NCI-H1930 (cell line): ENCODE measurements at places on chromosomes 7 and 10.

GRCh38 chr7:116018731-116019130 is 11.8 kb downstream of the TFEC start:
- DNase-seq, result no peak

DNA sequence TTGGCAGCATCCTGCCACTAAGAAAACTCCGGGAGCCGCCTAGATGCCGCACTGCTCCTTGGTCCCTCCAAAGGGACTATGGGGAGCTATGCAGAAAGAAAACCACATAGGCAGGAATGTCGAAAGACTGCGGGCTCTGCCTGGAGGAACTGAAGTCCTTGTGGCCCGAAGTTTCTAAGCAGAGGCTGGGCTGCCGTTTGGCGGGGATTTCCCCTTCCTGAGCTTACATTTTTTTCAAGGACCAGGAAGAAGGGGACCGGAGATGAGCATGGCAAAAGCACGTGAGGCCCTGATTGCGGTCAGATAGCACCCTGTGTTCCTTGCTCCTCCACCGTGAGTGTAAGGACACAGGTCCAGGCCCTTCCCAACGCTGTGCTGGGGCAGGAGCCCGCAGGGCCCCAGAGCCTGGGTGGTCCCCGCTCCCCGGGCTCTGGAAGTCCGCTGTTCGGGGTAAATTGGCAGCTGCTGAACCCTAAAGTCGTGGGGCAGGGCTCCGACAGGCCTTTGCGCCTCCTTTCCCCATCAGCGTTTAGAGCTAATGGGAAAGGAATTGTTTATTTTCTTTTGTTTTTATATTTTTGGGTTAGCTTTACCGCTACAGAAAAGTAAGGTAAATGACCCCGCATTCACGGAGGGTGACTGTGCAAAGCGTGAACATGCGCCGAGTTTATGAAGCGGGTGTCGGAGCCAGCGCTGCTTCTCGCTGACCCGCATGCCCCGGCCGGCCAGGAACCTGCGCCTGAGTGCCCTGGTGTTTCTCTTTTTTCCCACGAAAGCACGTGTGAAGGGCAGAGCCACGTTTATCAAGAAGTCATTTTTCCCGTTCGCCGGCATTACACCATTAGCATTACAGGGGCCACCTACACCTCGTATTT is 356.5 kb upstream of the ZNF32 start:
- no peak for DNase-seq

- DNase-seq, result no peak
Observed at GRCh38 chr7:30048582-30048981, 20.4 kb downstream of the PLEKHA8 start.

GRCh38 chr10:86163522-86164173 is 202.9 kb downstream of the GRID1 start:
- no peak for DNase-seq

- no peak for DNase-seq
Observed at GRCh38 chr10:66837990-66838389, 87.8 kb upstream of the LRRTM3 start.

DNA sequence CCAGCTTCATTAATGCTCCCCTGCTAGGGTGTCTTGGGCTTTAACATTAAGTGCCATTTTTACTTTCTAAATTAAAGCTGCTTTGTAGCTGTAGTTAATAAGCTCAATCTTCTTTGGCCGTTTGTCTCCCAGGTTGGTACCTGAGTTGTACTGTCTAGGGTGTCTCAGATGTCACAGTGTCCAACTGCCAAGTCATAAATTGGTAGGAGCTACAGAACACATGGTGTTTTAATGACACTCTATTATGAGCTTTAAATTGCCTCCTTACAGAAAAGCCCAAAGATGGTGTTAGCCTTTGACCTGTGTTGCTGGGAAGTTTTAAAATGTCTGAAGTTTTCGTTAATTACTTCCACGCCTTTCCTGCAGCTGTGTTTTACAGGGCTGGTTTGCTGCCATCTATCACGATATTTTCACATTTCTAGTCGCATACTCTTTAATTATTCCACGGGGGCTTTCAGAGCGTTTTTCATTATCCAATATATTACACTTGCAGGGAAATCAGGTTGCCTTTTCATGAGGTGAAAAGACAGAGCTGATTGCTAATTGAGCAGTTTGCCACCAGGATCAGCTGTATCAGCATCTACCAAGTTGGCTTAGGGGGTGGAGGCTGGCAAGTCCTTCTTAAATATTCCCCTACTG is 247.8 kb upstream of the PLPP4 start:
- DNase-seq, result no peak

DNA sequence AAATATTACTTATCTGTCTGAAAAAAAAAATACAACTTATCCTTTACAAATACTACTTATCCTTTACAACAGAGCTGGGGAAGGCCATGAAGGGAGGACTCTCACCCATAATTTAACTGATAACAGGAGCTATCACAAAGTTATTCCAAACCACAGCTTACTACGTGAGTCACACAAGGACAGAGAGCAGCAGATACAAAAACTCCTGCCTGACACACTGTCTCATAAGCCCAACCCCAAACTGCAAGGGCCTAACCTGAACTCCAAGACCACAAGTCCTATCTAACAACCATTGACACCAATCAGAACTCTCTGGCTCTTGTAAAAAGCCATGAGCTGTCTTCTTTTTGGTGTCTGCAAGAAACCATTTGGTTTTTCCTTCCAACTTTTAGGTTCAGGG is 28.5 kb upstream of the CXCL12 start:
- DNase-seq, result no peak

DNA sequence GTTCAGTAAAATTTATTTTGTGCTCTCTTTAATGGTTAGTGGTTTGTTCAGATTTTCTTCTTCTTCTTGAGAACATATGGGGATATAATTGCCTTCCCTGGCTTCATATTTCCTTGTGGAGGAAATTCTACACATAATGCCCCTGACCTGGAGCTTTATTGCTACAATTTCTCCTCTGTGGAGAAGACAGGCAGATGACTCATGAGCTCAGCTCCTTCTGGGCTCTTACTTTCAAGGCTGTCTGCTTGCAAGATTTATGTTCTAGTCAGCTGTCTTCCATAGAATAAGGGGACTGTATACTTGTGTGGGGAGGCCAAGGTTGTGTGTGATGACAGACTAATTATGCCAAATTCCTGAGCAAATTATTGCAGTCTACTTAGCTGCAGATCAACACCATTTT is 1.6 kb downstream of the LRRD1 start:
- no peak for DNase-seq

- DNase-seq, result no peak
Observed at GRCh38 chr7:24896031-24896501, 83.9 kb downstream of the OSBPL3 start.

DNA sequence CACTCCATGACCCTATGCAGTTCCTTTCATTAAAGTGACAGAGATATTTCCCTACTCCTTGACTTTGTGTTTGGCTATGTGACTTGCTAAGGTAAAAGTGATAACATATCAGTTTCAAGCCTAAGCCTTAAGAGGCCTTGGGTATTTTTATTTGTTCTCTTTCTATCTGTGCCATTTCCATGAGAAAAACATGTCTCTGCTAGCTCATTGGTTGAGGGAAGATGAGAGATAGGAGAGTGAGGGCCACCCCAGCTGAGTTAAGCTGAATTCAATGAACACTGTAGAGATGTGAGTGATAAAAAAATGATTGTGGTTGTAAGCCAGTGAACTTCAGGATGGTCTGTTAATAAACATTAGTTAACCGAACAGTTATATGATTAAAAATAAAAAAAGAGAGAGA is 13.4 kb downstream of the TASOR2 start:
- no peak for DNase-seq

GRCh38 chr7:45663167-45663921 is 89.2 kb downstream of the ADCY1 start:
- DNase-seq, result no peak

DNA sequence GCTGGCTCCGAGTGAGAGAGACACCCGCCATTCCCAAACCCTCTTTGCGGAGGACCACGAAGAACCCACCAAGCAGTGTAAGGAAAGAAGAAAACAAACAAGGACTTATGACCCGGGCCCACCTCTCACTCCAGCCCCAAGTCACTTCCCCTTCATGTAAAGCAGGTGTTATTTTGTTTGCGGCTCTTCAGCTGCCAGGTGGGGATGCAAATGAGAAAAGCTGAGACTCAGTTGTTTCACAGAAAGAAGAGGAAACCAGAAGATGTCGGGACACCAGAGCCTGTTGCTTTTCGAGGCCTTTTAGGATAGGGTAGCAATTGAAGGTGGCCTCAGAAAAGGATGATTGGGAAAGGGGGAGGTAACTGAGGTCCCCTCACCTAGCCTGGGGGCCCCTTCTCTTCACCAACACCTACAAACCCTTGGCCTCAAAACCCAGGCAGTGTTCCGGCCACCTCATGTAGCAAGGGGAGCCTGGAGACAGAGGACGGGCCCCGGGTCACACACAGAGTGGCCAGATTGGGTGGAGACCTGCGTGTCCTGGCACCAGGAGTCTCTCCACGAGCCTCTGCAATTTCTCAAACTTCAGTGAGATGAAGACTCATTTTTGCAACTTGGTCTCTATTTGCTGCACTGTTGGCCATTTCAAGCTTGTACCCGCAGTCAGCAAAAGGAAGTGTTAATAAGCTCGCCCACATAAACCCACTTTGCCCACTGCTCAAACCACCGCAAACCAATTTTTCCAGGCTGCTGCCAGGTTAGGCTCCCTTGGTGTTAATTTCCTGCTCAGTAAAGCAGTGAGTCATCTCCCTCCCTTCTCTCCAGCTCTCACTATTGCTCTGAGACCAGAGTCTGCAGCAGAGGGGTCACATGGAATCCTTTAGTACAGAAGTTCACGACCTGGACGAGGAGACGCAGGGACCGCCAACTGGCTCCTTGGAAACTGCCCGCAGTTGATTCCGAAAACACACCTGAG is 45.5 kb downstream of the AOC1 start:
- DNase-seq, result no peak

DNA sequence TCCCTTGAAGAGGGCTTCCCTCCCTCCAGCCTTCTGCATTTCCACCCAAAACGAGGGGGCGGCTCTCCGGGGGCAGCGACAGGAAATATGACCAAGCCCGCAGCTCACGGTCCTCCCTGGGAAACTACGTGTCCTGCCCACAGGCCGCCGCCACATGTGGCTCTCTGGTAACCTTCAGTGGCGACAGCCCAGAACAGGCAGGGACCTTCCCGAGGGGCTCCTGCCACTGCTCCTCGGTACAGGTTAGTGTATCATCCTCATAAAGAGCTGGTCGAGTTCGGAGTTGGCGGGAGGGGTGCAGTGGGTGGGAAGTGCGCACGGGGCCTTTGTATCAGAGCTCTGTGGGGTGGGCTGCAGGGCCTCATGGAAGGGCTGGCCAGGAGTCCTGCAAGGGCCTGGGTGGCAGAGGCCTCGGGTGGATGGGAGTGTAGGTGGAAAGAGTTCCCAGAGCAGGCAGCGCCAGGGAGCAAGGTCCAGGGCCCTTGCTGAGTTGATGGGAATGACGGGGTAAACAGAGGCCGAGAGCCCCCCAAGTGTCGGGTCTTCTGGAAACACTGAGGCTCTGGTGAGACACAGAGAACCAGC is 66.0 kb downstream of the TCERG1L start:
- DNase-seq, result no peak

DNA sequence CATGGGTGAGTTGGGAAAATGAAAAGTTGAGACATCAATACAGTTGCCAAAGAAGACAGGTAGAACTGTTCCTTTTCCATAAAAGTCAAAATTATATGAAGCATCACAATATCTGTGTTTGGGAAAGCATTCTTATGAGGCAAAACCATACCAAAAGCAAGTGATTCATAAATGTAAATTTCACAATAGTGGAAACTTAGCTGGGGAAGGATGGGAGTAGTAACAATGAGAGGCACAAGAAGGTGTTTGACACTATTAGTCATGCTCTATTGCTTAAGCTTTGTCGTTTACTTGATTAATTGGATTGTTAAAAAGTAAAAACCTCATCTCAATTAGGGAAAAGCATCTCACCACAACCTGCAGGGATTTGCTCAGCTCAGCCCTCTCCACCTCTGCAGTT is 240.2 kb downstream of the C7orf25 start:
- DNase-seq, result no peak

DNA sequence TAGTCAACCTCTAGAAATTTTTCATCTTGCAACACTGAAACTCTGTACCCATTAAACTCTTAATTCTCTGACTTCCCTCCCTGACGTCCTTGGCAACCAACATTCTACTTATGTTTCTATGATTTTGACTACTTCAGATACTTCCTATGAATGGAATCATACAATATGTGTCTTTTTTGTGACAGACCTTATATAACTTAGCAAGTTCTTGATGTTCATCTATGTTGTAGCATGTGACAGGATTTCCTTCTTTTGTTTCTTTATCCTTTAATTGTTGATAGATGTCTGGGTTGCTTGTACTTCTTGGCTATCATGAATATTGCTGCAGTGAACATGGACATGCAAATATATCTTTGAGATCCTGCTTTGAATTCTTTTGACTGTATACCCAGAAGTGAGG is 240.8 kb downstream of the ADK start:
- no peak for DNase-seq

- no peak for DNase-seq
Observed at GRCh38 chr10:47378183-47378510, 5.9 kb downstream of the ZNF488 start.

DNA sequence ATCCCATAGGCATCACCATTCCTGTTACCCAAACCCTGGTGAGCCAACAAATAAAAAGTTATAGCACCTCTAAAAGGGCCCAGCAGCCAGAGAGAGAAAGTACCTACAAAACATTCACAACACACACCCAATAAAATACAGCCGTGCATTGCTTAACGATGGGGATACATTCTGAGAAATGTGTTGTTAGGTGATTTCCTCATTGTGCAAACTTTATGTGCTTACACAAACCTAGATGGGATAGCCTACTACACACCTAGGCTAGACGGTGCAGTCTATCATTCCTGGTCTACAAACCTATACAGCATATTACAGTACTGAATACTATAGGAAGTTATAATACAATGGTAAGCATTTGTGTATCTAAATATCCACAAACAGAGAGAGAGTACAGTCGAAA is 44.9 kb upstream of the UCN3 start:
- no peak for DNase-seq

DNA sequence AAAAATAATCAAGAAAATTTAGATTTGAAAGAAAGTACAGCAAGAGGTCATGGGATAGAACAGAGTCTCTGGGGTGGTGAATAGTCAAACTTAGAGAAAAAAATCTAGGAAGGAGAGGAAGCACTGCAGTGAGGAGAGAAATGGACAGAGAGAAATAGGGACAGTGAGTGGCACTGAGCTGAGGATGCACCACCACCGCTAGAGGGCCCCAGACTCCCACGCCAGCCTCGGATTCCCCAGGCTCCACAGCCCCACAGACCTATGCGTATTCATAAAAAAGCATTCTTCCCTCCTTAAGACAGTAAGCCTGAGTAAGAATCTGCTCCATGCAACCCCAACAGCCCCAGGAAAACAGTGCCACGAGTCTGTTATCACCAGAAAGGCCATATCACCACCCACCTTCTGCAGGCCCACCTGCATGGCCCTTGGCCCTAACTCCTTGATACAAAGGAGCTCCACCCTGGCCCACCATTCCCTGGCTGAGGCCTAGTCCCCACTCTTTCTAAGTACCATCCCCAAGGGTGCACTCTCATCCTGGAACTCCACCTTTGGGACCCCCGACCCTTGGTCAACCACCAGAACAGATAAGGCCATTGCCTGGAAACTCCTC is 91.0 kb downstream of the ALOX5 start:
- no peak for DNase-seq

- DNase-seq, result no peak
Observed at GRCh38 chr7:133980804-133981203, 146.3 kb upstream of the LRGUK start.

- no peak for DNase-seq
Observed at GRCh38 chr7:17940951-17941431, 697 bp upstream of the SNX13 start.
